Activated T-helper 17 cell treated with anti-CD3 and anti-CD28 coated beads, Interleukin-2, amount 50 U/mL, for 72 hours (primary cell): ENCODE measurements at places on chromosomes 16 and 17.

- H3K27ac ChIP-seq: peak overlapping the region; percentile 87
- peaks cover 34% of the 10 kb centered on the region for H3K4me1 ChIP-seq
- peak; percentile 79 for ATAC-seq
- H3K4me3 ChIP-seq: peak overlapping the region; percentile 94
Observed at GRCh38 chr17:77375917-77376651, 235.3 kb downstream of the SEC14L1 start.

- no peaks in the 10 kb centered on the region for H3K27me3 ChIP-seq
- H3K27ac ChIP-seq: peak overlapping the region; percentile 63
- H3K4me1 ChIP-seq: peaks cover 80% of the 10 kb centered on the region
- no peaks in the 10 kb centered on the region for H3K36me3 ChIP-seq
- H3K4me3 ChIP-seq: peak overlapping the region; percentile 74
Observed at GRCh38 chr17:40611840-40612474, 35.7 kb downstream of the SMARCE1 start.

- no peak for ATAC-seq
- peaks cover 36% of the 10 kb centered on the region for H3K27me3 ChIP-seq
- peak overlapping the region; percentile 16 for H3K4me3 ChIP-seq
- no peaks in the 10 kb centered on the region for H3K4me1 ChIP-seq
Observed at GRCh38 chr16:86740906-86741799, 162.8 kb downstream of the FOXL1 start.

GRCh38 chr17:41212524-41213169 lies 13.8 kb upstream of the KRTAP9-2 start:
- no peak overlapping the region for H3K4me3 ChIP-seq
- ATAC-seq: peak; percentile 5
- H3K36me3 ChIP-seq: no peaks in the 10 kb centered on the region

GRCh38 chr16:88068476-88069396 lies 117.5 kb downstream of the BANP start:
- H3K36me3 ChIP-seq: peaks cover 40% of the 10 kb centered on the region
- no peaks in the 10 kb centered on the region for H3K27me3 ChIP-seq
- H3K4me3 ChIP-seq: no peak overlapping the region
- H3K4me1 ChIP-seq: no peaks in the 10 kb centered on the region

- H3K4me3 ChIP-seq: no peak overlapping the region
- H3K27ac ChIP-seq: no peak overlapping the region
- no peaks in the 10 kb centered on the region for H3K36me3 ChIP-seq
- ATAC-seq: no peak
Observed at GRCh38 chr17:76674600-76674999, 31.0 kb upstream of the ST6GALNAC1 start.

DNA sequence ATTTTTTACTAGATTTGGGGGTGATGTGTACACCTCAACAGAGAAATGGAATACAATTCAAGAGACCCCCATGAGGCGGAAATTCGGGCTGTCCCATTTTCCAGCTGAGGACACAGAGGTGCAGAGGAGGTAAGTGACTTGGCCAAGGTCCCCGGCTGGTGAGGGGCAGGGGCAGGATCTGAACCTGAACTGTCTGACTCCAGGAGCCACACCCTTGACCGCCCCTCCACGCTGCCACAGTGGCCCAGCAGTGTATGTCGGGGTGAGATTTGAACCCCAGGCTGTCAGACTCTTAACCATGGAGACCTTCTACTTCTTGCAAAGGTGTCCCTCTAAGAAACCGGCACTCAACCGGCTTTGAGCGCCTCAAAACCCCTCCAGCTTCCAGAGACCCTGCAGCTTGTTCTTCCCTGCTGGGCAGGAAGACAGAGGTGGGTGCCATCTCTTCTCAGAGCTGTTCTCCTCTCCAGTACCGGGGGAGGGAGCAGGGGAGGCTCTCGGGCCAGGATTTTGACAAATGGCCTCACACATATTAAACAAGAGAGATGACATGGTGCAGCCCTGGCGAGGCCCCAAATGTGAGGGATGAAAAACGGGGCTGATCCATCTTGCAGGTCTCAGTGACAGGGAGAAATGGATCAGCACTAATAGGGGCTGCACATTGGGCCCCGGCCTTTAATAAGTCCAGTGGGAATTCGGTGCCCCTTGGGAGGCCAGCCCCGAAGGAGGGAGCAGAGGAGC lies 222.3 kb downstream of the GSG1L start:
- no peaks in the 10 kb centered on the region for H3K4me1 ChIP-seq
- H3K36me3 ChIP-seq: no peaks in the 10 kb centered on the region
- ATAC-seq: no peak
- no peak overlapping the region for H3K27ac ChIP-seq
- H3K27me3 ChIP-seq: peaks cover 41% of the 10 kb centered on the region
- no peak overlapping the region for H3K4me3 ChIP-seq

GRCh38 chr17:37802061-37802595 lies 57.3 kb upstream of the HNF1B start:
- H3K4me1 ChIP-seq: no peaks in the 10 kb centered on the region
- ATAC-seq: no peak
- H3K27me3 ChIP-seq: peaks cover 4% of the 10 kb centered on the region
- no peak overlapping the region for H3K4me3 ChIP-seq
- no peak overlapping the region for H3K27ac ChIP-seq

DNA sequence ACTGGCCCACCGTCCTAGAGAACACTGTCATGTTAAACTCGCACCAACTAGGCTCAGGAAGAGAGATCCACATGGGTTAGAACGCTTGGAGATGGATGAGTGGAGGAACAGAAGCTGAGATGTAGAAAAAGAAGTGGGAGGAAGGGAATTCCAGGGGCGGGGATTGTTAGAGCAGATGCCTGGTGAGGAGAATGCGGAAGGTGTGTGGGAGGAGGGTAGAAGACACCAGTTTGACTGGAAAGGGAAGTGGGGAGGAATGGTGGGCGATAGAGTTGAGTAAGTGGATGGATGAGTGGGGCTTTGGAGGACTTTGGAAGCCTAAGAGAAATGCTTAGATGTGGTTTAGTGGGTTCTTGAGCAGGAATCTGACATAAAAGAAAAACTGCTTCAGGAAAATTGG lies 37.4 kb downstream of the DHX38 start:
- no peaks in the 10 kb centered on the region for H3K4me1 ChIP-seq
- no peaks in the 10 kb centered on the region for H3K27me3 ChIP-seq
- H3K27ac ChIP-seq: no peak overlapping the region
- ATAC-seq: no peak

- H3K27ac ChIP-seq: peak overlapping the region; percentile 72
- no peak overlapping the region for H3K4me3 ChIP-seq
- H3K36me3 ChIP-seq: peaks cover 19% of the 10 kb centered on the region
Observed at GRCh38 chr16:4517812-4518680, 20.5 kb downstream of the CDIP1 start.

GRCh38 chr17:13597723-13598347 lies 3.9 kb downstream of the HS3ST3A1 start:
- ATAC-seq: peak; percentile 47
- peaks cover 38% of the 10 kb centered on the region for H3K27me3 ChIP-seq
- no peaks in the 10 kb centered on the region for H3K36me3 ChIP-seq
- H3K4me1 ChIP-seq: peaks cover 12% of the 10 kb centered on the region
- H3K4me3 ChIP-seq: no peak overlapping the region

- H3K27me3 ChIP-seq: no peaks in the 10 kb centered on the region
- peak overlapping the region; percentile 87 for H3K27ac ChIP-seq
- peaks cover 13% of the 10 kb centered on the region for H3K4me1 ChIP-seq
- H3K36me3 ChIP-seq: peaks cover 25% of the 10 kb centered on the region
- peak; percentile 100 for ATAC-seq
Observed at GRCh38 chr17:64599187-64599676, 62.9 kb downstream of the SMURF2 start.

GRCh38 chr17:66531851-66532295 lies 229.5 kb downstream of the PRKCA start:
- no peak overlapping the region for H3K27ac ChIP-seq
- H3K27me3 ChIP-seq: no peaks in the 10 kb centered on the region
- no peak for ATAC-seq
- H3K4me3 ChIP-seq: no peak overlapping the region

DNA sequence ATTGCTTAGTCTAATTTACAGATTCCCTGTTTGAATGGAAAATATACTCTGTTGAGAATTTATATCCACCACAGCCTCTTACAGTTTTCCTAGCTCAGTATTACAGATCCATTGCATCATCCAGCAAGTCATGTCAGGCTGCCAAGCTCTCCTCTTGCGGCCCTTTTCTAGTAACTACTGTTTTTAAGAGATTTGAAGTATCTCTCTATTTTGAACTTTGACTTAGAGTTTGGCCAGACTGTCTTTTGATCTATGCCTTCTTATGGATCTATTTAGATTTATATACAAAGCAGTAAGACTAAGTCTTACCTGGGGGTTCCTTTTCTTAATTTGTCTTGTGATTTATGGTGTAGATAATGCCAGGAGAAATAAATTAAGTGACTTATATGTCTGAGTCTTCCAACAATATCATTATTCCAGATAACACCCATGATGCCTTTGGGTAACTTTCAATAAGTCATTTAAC lies 53.1 kb upstream of the ABCC11 start:
- H3K4me3 ChIP-seq: no peak overlapping the region
- no peak overlapping the region for H3K27ac ChIP-seq
- H3K4me1 ChIP-seq: no peaks in the 10 kb centered on the region
- ATAC-seq: no peak

- H3K4me1 ChIP-seq: no peaks in the 10 kb centered on the region
- no peaks in the 10 kb centered on the region for H3K27me3 ChIP-seq
- peaks cover 9% of the 10 kb centered on the region for H3K36me3 ChIP-seq
- ATAC-seq: no peak
- H3K4me3 ChIP-seq: no peak overlapping the region
Observed at GRCh38 chr16:2083409-2083808, 35.6 kb downstream of the TSC2 start.

GRCh38 chr17:61321344-61321743 lies 78.3 kb upstream of the TBX2 start:
- ATAC-seq: no peak
- H3K27ac ChIP-seq: no peak overlapping the region
- H3K4me3 ChIP-seq: no peak overlapping the region
- H3K27me3 ChIP-seq: no peaks in the 10 kb centered on the region

DNA sequence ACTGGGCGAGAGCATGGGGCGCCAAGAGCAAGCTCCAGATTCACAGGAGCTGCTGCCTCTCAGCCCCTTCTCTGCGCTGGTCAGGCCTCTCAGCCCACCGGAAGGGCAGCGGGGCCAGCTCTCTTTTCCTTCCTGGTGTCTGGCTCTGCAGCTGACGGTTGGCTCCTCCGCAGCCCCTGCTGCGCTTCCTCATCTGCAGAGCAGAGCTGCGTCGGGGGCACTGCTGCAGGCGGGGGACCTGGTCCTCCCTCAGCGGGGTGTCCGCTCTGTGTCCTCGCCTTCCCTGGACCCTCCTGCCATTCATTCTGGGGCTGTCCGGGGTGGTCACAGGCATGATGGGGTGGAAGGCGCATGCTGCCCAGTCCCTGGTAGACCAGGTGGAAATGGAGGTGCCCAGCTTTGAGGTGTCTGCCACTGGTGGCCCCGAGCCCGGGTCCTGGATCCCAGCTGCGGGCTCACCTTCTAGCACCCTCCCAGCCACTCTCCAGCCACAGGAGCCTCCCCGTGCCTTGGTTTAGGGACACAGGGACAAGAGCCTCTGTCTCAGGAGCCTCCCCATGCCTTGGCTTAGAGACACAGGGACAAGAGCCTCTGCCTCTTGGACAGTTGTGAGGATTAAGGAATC lies 84.8 kb downstream of the IRF8 start:
- H3K4me3 ChIP-seq: no peak overlapping the region
- ATAC-seq: no peak
- H3K27me3 ChIP-seq: peaks cover 12% of the 10 kb centered on the region
- H3K27ac ChIP-seq: no peak overlapping the region
- no peaks in the 10 kb centered on the region for H3K36me3 ChIP-seq

- H3K27me3 ChIP-seq: no peaks in the 10 kb centered on the region
- peaks cover 14% of the 10 kb centered on the region for H3K4me1 ChIP-seq
- ATAC-seq: peak; percentile 34
- H3K27ac ChIP-seq: peak overlapping the region; percentile 82
Observed at GRCh38 chr17:63646488-63646806, 24.2 kb downstream of the MAP3K3 start.

GRCh38 chr16:22206013-22206841 lies at the start of gene EEF2K:
TSS of gene EEF2K (plus strand) at chr16:22206278. CDS start at chr16:22225730, 19,452 bp downstream.
- H3K27me3 ChIP-seq: no peaks in the 10 kb centered on the region
- H3K36me3 ChIP-seq: peaks cover 6% of the 10 kb centered on the region
- ATAC-seq: peak; percentile 81
- peak within 1 kb of the TSS; percentile 90 for H3K4me3 ChIP-seq
- peak within 1 kb of the TSS; percentile 87 for H3K27ac ChIP-seq

GRCh38 chr17:31591924-31592323 lies 200.4 kb downstream of the RAB11FIP4 start:
- no peaks in the 10 kb centered on the region for H3K27me3 ChIP-seq
- H3K4me3 ChIP-seq: no peak overlapping the region
- ATAC-seq: no peak
- no peaks in the 10 kb centered on the region for H3K36me3 ChIP-seq

GRCh38 chr16:57775661-57776469 lies 26.4 kb downstream of the KIFC3 start:
- ATAC-seq: no peak
- no peaks in the 10 kb centered on the region for H3K27me3 ChIP-seq
- H3K27ac ChIP-seq: no peak overlapping the region
- no peaks in the 10 kb centered on the region for H3K36me3 ChIP-seq

- no peaks in the 10 kb centered on the region for H3K27me3 ChIP-seq
- no peaks in the 10 kb centered on the region for H3K36me3 ChIP-seq
- no peak overlapping the region for H3K27ac ChIP-seq
- no peak overlapping the region for H3K4me3 ChIP-seq
- H3K4me1 ChIP-seq: peaks cover 18% of the 10 kb centered on the region
Observed at GRCh38 chr17:29909236-29910003, 20.6 kb downstream of the SSH2 start.

DNA sequence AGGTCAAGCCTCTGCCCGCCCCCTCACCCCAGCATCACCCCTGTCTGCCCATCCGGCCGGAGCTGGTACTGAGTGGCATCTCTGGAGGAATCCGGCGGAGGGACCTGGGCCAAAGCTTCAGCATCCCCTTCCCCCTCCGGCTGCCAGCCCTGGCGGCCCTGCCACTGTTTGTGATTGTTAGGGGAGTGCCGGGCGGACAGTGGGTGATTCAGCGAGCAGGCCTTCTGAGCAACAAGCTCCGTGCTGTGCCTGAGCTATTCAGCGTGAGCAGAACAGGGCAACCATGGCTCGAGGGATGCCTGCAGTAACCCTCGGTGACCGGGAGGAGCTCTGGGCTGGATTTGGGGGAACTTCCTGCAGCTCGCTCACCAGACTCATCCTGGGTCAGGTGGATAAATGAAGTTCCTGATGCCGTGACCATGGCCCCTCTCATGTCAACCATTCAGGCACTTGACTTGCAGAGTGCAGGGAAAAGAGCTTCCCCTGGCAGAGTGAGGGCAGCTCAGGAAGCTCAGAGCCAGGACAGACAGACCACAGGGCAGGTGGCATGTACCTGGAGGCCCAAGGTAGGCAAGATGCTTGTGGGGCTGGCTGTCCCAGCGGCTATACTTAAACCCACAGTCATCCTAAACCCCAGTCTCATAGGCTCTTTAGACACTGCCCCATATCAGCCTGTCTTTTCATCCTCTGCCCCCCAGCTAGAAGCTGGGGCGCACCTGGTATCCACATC lies 24.3 kb upstream of the MLKL start:
- no peaks in the 10 kb centered on the region for H3K4me1 ChIP-seq
- no peak overlapping the region for H3K4me3 ChIP-seq
- no peak for ATAC-seq
- no peaks in the 10 kb centered on the region for H3K36me3 ChIP-seq
- no peak overlapping the region for H3K27ac ChIP-seq
- H3K27me3 ChIP-seq: peaks cover 9% of the 10 kb centered on the region
